ENCODE measurements at places on chromosomes 6 and 20.

- no peak for DNase-seq
Measured at GRCh38 chr20:47724910-47725247, 60.4 kb downstream of the SULF2 start.

DNA sequence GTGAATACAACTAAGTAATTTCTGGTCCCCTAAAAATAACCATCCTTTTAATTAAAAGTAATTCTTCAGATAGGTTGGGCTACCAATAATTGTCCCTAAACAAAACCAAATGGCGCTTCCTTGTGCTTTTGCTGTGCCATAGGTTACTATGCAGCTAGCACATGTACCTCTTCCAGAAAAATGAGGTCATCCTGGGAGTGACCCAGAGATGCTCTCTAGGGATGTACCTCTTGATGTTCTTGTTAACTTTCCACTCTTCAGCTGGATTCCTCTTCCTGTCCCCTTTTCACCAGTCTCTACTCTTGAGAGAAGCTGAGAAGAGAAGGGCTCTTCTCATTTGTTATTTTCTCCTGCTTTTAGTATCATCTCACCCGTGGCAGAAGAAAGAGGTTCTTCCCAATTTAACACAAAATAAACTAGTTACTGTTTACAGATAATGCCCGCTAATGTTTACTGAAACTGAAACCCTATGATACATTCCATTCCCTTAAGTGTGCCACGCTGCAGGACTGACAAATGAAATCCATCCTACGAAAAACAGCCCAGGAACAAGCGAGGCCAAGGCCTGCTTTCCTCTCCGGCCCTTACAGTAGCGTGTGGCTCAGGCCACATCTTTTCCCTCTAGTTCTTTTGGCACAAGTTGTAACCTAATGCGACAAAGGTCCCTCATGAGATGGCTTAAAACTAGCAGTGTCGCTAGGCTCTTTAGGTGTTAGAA lies 24.2 kb downstream of the MRS2 start:
- no peak for DNase-seq

DNA sequence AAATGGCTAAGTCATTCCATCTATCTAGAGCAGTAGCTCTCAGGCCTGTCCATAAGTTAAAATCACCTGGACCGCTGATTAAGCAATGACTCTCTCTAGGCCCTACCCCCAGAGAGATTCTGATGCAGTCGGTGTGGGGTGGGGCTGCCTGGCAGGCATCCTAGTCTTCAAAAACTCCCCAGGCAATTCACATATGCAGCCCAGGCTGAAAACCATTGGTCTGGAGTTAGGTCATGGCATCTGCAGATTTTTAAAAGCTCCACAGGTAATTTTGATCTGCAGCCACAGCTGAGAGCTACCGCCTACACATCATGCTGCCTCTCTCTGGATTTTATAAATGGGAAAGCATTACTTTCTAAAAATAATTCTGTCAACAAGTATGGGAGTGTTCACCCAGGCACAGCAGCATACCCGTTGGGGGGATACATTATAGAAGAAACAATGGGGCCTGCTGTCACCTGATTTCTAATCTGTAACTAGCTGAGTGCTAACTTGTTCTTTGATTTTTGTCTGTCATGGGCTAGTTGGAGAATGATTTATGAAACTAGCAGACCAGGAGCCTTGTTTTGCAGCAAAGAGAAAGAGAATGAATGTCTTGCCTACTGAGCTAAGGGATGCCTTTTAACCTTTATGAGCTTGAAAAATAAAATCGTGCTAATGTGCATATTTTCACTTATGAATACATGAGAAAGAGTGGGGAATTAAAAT lies 44.1 kb upstream of the ATXN1 start:
- no peak for DNase-seq

GRCh38 chr6:43934803-43935602 lies 165.0 kb downstream of the VEGFA start:
- DNase-seq: no peak

- peak; percentile 8 for DNase-seq
Measured at GRCh38 chr6:169962604-169963469, 211.4 kb downstream of the ERMARD start.

- DNase-seq: no peak
Measured at GRCh38 chr6:168371618-168371980, 52.0 kb upstream of the DACT2 start.

Data from memory B cell (primary cell).